Right atrium auricular region (tissue), 2 donors: ENCODE measurements at places on chromosomes 5 and 9. TPM values are rescaled to one million over a fixed set of nuclear protein-coding genes. Genes with fewer than 3 reads are reported as not detected.

The NR5A1 gene
- total RNA-seq = not detected

The ROR2 gene
- 21.8 TPM for total RNA-seq

The ADCY2 gene
- 3.3 TPM for total RNA-seq

The FREM1 gene
- 2.4 TPM for total RNA-seq

The SLC6A7 gene
- total RNA-seq = not detected

The PCDHB13 gene
- 4.2 TPM for total RNA-seq

The MAMDC4 gene
- 2.0 TPM for total RNA-seq

The MYMK gene
- total RNA-seq = not detected

The PRRX2 gene
- total RNA-seq = 6.9 TPM

The DAP gene
- 34.6 TPM for total RNA-seq

The CTNND2 gene
- 8.6 TPM for total RNA-seq

The IL9 gene
- not detected for total RNA-seq

The ADAMTS16 gene
- total RNA-seq = not detected

- no peak for DNase-seq
- no peak overlapping the region for H3K27ac ChIP-seq
- no peaks in the 10 kb centered on the region for H3K36me3 ChIP-seq
- no peaks in the 10 kb centered on the region for H3K27me3 ChIP-seq
- H3K4me3 ChIP-seq = no peak overlapping the region
Measured at GRCh38 chr5:58099257-58099656, 360.6 kb downstream of the PLK2 start.

DNA sequence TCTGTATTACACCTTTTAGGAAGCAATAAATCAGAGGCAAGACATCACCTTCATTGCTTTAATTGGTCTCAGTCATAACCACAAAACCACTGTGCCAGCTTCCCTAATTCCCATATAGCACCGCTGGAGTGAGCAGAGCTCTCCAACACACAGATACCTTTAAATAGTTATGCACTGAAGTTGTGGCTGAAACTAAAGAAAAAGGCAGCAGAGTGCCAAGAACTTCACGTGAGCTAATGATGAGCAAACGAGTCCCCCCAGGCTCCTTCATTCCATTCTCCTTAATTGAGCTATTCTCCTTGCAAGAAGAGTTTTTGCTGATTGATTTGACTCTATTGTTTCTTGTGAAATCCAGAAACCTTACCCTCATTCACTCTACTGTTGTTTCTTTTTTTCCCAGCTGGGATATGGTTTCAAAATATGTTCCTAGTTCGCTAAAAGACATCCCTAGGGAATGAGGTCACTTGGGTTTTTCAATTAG lies 501.5 kb downstream of the SPATA31D1 start:
- H3K27ac ChIP-seq = peak overlapping the region; percentile 37
- peaks cover 27% of the 10 kb centered on the region for H3K4me1 ChIP-seq
- H3K36me3 ChIP-seq = no peaks in the 10 kb centered on the region
- H3K27me3 ChIP-seq = no peaks in the 10 kb centered on the region
- no peak overlapping the region for H3K4me3 ChIP-seq

GRCh38 chr9:94745806-94746540 lies 19.5 kb downstream of the AOPEP start:
- no peaks in the 10 kb centered on the region for H3K4me1 ChIP-seq
- DNase-seq = no peak
- H3K27ac ChIP-seq = no peak overlapping the region
- H3K4me3 ChIP-seq = no peak overlapping the region
- H3K27me3 ChIP-seq = no peaks in the 10 kb centered on the region

- no peak overlapping the region for H3K27ac ChIP-seq
- no peak for DNase-seq
- H3K36me3 ChIP-seq = no peaks in the 10 kb centered on the region
Measured at GRCh38 chr5:77869116-77869798, 93.1 kb upstream of the TBCA start.

- H3K4me1 ChIP-seq = no peaks in the 10 kb centered on the region
- no peak overlapping the region for H3K27ac ChIP-seq
- no peak for DNase-seq
- H3K27me3 ChIP-seq = no peaks in the 10 kb centered on the region
- H3K4me3 ChIP-seq = no peak overlapping the region
Measured at GRCh38 chr9:101092922-101093321, 64.4 kb downstream of the PLPPR1 start.

DNA sequence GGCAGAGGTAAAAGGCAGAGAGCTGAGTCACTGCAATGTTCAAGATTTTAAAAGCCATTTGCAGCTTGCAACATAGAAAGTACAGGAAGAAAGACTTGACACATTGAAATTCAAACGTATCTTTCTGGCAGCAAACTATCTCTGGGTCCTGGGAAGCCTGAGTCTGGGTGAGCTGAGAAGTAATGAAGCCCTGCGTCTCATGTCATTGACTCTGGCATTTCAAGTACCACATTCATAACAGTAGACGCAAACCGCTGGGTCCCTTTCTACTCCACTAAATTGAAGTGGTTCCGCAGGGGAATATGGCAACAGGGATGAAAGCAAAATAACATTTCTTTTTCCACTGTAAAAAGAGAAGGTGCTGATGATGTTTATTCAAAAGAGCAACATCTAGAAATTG lies 694.3 kb downstream of the BRINP1 start:
- no peaks in the 10 kb centered on the region for H3K27me3 ChIP-seq
- no peak overlapping the region for H3K27ac ChIP-seq
- no peak for DNase-seq
- no peaks in the 10 kb centered on the region for H3K36me3 ChIP-seq
- H3K4me1 ChIP-seq = no peaks in the 10 kb centered on the region

- no peak for DNase-seq
- H3K27ac ChIP-seq = no peak overlapping the region
- no peaks in the 10 kb centered on the region for H3K27me3 ChIP-seq
- no peaks in the 10 kb centered on the region for H3K4me1 ChIP-seq
- H3K4me3 ChIP-seq = no peak overlapping the region
- no peaks in the 10 kb centered on the region for H3K36me3 ChIP-seq
Measured at GRCh38 chr5:170636801-170637477, 133.1 kb downstream of the KCNIP1 start.

GRCh38 chr9:82337351-82337750 lies 348.8 kb downstream of the SPATA31D1 start:
- no peaks in the 10 kb centered on the region for H3K36me3 ChIP-seq
- no peak overlapping the region for H3K4me3 ChIP-seq
- no peaks in the 10 kb centered on the region for H3K27me3 ChIP-seq
- H3K27ac ChIP-seq = no peak overlapping the region
- no peak for DNase-seq

GRCh38 chr9:14899042-14899814 lies 11.0 kb downstream of the FREM1 start:
- no peak overlapping the region for H3K4me3 ChIP-seq
- H3K36me3 ChIP-seq = no peaks in the 10 kb centered on the region
- H3K27ac ChIP-seq = no peak overlapping the region
- DNase-seq = no peak
- no peaks in the 10 kb centered on the region for H3K4me1 ChIP-seq
- H3K27me3 ChIP-seq = no peaks in the 10 kb centered on the region

DNA sequence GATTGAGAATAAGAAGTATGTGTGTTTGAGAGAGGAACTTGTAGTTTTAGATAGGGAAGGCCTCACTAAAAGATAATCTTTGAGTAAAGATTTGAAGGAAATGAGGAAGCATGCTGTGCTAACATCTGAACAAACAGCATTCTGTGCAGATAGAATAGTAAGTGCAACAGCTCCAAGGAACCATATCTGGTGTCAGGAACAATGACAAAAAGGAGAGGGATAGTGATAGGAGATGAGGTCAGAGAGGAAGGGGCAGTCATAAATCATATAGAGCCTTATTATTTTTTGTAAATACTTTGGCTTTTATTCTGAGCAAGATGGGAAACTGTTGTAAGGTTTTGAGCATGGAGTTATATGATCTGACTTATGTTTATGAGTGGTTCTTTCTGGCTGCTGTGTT lies 3.8 kb downstream of the MRPL22 start:
- no peaks in the 10 kb centered on the region for H3K27me3 ChIP-seq
- DNase-seq = no peak
- no peaks in the 10 kb centered on the region for H3K36me3 ChIP-seq
- H3K4me1 ChIP-seq = peaks cover 35% of the 10 kb centered on the region
- H3K4me3 ChIP-seq = no peak overlapping the region
- no peak overlapping the region for H3K27ac ChIP-seq

GRCh38 chr9:79691496-79691895 lies 119.7 kb downstream of the TLE4 start:
- no peak for DNase-seq
- H3K36me3 ChIP-seq = no peaks in the 10 kb centered on the region
- H3K4me3 ChIP-seq = no peak overlapping the region
- no peaks in the 10 kb centered on the region for H3K27me3 ChIP-seq

GRCh38 chr9:120257483-120257882 lies 322.5 kb downstream of the CDK5RAP2 start:
- H3K27ac ChIP-seq = no peak overlapping the region
- no peak overlapping the region for H3K4me3 ChIP-seq

DNA sequence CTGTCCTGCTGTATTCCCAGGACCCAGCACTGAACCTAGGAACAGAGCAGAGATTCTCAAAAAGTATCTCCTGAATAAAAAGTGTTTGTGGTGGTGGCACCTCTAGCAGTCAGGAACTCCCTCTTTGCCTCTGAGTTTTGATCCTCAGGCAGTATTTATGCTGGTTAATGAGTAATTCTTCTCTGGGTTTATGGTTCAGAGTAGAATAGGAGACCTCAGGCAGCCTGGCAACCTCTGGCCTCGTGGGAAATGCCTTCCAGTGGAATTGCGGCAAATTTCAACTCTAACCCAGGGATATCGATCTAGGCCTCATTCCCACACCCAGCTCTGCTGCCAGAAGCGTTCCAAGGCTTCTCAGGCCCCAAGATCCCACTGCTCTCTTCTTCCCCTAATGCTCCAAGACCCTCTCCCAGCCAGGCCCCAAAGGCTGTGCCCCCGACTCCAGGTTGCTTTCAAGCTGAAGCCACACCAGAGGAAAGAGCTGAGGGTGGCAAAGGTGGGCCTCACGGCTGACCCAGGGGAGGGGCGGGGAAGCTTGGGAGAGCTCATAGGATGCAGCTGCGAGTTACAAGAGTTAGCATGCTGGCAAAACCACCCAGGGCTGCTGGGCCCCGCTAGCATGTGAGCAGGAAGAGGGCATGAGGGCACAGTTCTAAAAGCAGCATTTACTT lies 10.9 kb upstream of the HDHD3 start:
- no peak overlapping the region for H3K4me3 ChIP-seq
- peaks cover 51% of the 10 kb centered on the region for H3K36me3 ChIP-seq
- H3K27me3 ChIP-seq = no peaks in the 10 kb centered on the region
- no peak for DNase-seq
- H3K4me1 ChIP-seq = no peaks in the 10 kb centered on the region

- H3K27me3 ChIP-seq = no peaks in the 10 kb centered on the region
- no peaks in the 10 kb centered on the region for H3K4me1 ChIP-seq
Measured at GRCh38 chr9:136347472-136348256, 15.9 kb downstream of the DNLZ start.

- H3K4me3 ChIP-seq = no peak overlapping the region
- no peak overlapping the region for H3K27ac ChIP-seq
- H3K36me3 ChIP-seq = no peaks in the 10 kb centered on the region
Measured at GRCh38 chr5:66867618-66868322, 271.6 kb downstream of the MAST4 start.

- DNase-seq = no peak
- H3K27ac ChIP-seq = no peak overlapping the region
- H3K4me1 ChIP-seq = no peaks in the 10 kb centered on the region
- no peaks in the 10 kb centered on the region for H3K27me3 ChIP-seq
- H3K36me3 ChIP-seq = no peaks in the 10 kb centered on the region
Measured at GRCh38 chr5:9316733-9317132, 229.1 kb downstream of the SEMA5A start.

DNA sequence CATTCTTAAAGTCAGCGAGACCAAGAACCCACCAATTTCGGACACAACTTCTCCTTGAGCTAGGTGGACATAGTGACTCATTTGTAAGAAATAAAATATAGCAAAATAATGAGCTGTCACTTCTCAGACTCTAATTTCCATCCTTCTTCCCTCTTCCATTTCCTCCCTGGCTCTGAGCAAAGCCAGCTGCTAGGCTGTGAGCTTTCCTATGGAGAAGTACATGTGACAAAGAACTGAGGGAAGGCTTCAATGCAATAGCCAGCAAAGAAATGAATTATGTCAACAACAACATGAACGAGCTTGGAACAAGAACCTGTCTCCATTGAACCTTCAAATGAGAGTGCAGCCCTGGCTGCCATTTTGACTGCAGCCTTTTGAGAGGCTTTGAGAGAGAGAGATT lies 25.9 kb upstream of the SELENOP start:
- no peaks in the 10 kb centered on the region for H3K36me3 ChIP-seq
- no peak overlapping the region for H3K4me3 ChIP-seq
- no peaks in the 10 kb centered on the region for H3K4me1 ChIP-seq
- no peak for DNase-seq
- H3K27me3 ChIP-seq = no peaks in the 10 kb centered on the region

- no peaks in the 10 kb centered on the region for H3K36me3 ChIP-seq
- H3K27ac ChIP-seq = no peak overlapping the region
- DNase-seq = no peak
- no peaks in the 10 kb centered on the region for H3K27me3 ChIP-seq
- no peaks in the 10 kb centered on the region for H3K4me1 ChIP-seq
Measured at GRCh38 chr5:92518318-92518904, 1062.6 kb downstream of the NR2F1-AS1 start.

- no peaks in the 10 kb centered on the region for H3K27me3 ChIP-seq
- H3K4me1 ChIP-seq = no peaks in the 10 kb centered on the region
- no peak overlapping the region for H3K4me3 ChIP-seq
- H3K36me3 ChIP-seq = no peaks in the 10 kb centered on the region
Measured at GRCh38 chr9:113456235-113456634, 7.3 kb upstream of the RGS3 start.

DNA sequence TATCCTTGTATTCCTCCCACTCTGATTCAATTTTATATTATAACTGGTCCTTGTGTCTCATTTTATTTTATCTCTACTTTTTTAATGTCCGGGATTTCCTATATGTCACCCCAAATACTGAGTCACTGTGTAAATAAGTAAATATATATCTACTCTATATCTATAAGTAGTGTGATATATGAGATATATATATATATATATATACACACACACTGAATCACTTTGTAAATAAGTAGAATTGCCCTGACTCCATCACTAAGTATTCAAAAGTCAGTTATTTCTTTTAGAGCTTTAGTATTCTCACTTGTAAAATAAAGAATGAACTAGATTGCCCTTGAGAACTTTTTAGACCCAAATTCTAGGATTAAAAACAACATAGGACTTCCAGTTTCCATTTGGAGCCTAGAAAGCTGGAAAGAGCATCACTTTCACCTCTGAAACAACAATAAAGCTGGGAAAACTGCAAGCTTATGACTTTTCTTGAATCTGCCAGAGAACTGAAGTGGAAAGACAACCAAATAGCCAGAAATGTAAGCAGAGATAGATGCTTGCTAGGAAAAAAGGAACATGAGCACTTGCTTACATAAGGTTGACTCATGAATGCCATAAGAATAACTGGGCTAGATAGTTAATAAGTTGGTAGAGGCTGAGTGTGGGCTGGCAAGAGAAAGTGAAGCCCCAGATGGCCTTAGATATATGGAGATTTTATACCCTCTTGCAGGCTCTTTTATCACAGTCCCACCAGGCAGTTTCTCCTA lies 171.1 kb upstream of the TLX3 start:
- no peak overlapping the region for H3K4me3 ChIP-seq
- no peaks in the 10 kb centered on the region for H3K36me3 ChIP-seq
- H3K27me3 ChIP-seq = no peaks in the 10 kb centered on the region
- DNase-seq = no peak
- no peak overlapping the region for H3K27ac ChIP-seq
- H3K4me1 ChIP-seq = no peaks in the 10 kb centered on the region

GRCh38 chr9:90802386-90802985 lies 867 bp downstream of the SYK start:
- H3K27me3 ChIP-seq = peaks cover 24% of the 10 kb centered on the region
- no peak for DNase-seq
- no peaks in the 10 kb centered on the region for H3K36me3 ChIP-seq
- peak overlapping the region; percentile 45 for H3K4me3 ChIP-seq
- peaks cover 13% of the 10 kb centered on the region for H3K4me1 ChIP-seq
